ENCODE measurements at places on chromosomes 7 and 10.

- DNase-seq, result no peak
These were observed 53.0 kb downstream of the CROT start for GRCh38 chr7:87398446-87398845.

DNA sequence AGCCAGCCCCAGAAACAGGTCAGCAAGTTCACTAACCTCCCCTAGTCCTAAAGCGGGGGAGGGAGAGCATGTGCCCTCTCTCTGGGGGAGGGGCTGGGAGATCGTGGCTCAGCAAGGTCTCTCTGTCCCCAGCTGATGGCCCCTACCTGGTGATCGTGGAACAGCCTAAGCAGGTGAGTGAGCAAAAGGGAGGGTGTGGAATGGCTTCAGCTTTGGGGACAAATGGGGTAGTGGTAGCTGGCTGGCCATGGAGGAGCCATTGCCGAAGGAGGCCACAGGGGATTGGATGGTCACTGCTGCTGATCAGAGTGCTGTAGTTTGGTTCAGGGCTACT lies 779 bp downstream of the NFKB2 start:
- no peak for DNase-seq

DNA sequence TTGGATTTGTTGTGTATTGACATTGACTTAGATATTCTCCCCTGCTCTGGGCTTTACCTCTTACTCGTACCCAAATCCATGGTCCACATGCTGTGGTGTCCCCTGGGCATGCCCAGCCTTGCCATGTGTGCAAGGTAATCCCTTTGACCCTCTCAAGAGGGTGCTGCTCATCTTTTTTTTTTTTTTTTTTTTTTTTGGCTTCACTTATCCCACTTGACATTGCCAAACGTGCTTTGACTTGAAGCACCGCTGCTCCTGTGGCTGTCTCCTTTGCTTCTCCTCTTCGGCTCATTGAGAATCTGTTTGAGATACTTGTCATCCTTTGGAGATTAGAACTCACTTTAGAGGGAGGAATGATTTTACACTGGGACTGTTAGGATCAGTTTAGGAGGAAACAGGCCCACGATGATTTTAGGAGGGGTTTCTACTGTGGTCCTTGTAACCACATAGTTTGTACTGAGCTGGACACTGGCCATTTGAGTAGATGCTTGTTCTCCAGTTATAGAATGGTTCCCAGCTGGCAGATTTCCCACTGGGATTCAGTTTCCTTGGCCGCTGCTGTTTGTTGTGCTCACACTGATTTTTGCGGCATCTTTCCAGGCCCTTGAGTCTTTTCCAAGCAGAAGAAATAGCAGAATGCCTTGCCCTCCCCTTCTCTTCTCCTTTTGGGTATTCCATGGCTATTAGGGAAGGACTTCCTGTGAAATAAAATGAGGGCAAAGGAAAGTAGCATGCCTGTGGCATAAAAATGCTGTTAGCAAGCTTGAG lies 184.8 kb downstream of the AUTS2 start:
- no peak for DNase-seq

- no peak for DNase-seq
These were observed 10.3 kb downstream of the SEC31B start for GRCh38 chr10:100509241-100509840.

DNA sequence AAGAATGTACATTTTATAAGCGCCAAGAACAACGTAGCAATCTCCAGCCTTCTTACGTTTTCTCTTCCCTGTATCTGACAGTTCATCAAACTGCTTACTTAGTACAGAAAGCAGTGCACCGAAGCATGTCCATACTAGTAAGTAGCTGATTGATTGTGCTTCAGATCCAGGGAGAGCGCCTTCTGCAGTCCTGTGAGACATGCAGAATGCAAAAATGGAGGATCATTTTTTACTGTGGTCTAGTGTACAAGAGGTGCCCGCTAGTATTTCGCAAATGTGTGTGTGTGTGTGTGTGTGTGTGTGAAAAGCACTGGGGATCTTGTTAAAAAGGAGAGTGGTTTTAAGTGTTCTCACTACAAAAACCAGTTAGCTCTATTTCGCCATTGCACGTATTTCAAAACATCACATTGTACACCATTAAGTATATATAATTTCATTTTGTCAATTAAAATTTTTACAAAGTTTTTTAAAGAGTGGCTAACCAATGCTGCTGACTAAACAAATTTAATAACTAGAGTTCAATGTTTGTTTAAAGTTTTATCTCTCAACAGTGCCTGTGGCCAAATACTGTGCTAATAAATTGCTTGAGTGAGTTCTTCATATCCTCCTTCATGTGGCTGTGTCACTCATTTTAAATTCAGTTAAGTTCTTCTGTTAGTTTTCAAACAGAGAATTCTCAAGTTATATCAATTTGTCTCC lies 99.6 kb downstream of the ZMYND11 start:
- DNase-seq, result no peak

GRCh38 chr7:75688200-75689136 lies 50.3 kb downstream of the HIP1 start:
- DNase-seq, result no peak

DNA sequence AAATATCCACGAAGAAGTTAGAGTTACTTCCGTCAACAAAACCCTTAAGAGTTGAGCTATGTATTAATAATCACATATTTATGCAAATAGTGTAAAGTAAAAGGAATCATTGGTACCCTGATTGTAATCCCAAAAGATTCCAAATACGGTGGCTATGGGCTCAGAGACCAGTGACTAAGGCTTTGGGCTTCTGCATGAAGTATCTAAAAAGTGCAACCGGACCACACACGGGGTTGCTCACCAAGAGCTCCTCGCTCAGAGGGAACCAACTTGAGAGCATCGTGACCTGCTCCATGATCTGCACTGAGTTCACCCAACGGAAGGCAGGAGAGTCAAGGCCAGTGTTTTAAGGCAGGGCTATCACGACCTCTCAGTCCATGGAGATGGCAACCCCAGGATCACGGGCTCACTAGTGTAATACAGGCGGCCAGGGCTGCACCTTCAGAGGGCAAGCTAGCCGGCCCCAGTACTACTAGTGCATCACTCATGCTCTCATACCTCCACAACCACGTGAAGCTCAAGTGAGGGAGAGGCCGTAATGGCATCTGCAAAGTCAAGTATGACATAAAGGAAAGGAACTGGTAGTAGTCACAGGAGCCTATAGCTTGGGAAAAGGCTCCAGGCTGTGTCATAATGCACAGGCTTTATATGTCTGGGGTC lies 77.1 kb upstream of the CAMK2B start:
- no peak for DNase-seq

GRCh38 chr7:25968205-25968993 lies 183.6 kb upstream of the NFE2L3 start:
- DNase-seq, result no peak

DNA sequence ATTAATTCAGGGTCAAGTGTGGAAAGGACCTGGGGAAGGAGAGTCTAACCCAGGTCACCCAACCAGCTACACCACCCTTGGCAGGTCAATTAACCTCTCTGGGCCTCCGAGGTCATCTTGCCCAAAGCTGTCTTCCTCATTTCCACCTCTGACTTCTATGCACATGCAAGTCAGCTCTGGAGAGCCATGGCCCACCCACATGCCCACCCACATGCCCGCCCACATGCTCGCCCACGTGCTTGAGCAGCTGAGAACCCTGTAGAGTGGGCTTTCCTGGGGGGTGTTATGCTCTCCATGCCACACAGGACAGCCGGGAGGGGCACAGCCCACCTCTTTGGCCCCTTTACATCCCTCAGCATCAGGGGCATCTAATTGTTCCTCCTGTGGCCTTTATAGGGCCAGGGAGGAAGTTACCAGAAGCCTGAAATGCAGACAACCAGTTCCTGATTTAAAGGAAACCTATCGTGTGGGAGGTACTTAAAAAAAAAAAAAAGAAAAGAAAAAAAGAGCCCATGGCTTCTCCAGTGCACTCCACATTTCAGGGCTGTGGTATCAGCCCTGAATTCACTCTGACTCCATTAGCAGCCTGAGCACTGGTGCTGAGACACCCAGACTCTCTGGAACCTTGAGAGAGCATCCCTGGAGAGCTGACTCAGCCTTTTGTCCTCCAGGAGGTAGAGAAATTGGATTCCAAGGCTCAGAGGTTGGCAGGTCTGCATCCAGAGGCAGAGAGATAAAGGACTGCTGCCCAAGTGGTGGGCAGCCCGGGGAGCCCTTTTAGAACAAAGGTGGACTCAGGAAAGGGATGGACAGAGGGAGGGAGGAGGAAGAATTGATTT lies 176.2 kb upstream of the ZMIZ1 start:
- peak; percentile 31 for DNase-seq

GRCh38 chr10:17196573-17196972 lies 4.9 kb downstream of the TRDMT1 start:
- DNase-seq, result no peak

GRCh38 chr7:16026253-16027020 lies 340.0 kb upstream of the MEOX2 start:
- DNase-seq, result no peak

DNA sequence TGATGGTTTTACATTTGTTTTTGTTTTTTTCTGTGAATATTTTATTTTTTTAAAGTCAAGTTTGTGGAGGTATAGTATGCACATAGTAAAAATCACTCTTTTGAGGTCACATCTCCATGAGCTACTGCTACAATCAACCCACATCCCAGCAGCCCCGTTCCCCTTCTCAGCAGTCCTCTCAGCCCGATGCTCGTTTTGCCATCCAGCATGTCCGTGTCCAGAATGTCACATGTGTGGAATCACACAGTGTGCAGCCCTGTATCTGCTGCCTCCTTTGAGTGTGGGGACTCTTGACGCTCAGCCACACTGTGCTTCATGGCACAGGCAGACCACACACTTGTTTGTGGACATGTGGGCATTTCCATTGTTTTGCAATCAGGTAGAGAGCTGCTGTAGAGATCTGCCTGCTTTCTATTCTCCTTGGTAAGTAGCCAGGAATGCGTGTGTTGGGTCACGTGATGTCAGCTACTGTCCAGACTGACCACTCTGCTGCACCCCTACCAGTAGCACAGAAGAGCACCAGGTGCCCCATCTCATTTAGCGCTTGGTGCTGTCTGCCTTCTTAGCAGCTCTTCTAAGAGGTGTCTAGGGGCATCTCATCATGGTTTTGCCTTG lies 71.6 kb upstream of the CAMK2B start:
- no peak for DNase-seq

DNA sequence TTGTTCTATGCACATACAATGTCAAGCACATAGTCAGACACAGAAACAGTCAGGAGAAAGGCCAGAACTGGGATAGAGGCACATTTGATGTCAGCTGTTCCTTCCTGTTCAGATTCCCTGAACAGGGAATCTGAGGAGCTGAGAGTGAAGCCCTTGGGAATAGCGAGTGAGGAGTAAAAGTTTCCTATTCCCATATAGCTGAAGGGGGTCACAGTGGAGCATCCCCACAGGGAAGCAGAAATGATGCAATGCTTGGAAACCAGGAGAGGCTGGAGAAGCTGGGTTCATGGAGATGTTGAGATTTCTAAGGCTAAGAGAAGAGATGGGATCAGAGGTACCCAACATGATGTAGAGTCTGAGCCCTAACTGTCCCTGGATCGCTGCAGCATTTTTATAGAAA lies 11.3 kb upstream of the PRXL2A start:
- no peak for DNase-seq

GRCh38 chr10:34710391-34710751 lies 104.7 kb downstream of the PARD3 start:
- DNase-seq, result no peak

DNA sequence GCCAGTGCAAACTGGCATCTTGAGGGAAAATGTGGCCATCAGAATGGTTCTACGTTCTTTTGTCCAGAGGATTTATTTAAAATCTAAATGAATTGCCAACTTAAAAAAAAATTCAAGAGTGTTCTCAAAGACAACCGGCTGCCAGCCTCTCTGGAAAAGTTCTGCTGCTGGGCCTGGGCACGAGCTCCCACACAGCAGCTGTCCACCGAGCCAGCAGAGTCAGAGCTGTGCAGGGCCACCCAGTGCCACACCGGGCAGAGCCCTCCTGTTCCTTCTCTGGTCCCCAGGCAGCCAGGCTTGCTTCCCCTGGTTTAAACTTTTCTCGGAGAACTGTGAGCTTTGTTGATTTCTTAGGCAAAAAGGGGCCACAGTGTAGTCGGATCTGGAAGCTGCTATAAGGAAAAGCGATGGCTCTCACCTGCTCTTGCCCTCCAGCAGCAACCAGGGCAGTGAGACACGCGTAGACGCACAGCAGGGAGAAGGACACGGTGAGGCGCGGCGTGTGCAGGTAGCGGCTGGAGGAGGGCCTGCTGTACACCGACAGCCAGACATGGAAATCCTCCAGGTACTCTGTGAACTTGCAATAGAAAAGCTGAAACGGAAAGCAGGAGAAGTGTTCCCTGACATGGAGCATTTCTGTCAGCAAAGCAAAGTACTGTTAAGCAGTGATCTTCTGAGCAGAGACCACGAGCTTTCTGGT lies 111.6 kb downstream of the PKD1L1 start:
- no peak for DNase-seq

DNA sequence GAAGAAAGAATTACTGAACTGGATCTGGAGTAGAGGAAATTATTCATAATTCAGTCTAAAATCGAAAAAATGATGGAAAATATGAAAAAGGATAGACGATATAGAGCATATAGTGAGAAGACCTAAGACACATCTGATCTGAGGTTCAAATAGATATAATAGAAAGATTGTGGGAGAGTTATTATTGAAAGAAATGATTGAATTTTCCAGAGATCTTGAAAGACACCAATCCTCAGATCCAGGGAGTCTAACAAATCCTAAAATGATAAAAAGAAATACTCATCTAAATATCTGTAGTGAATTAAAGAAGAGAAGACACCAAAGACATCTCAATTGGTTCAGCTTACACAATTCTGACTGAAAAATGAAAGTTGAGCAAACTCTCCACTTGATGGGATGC lies 12.9 kb downstream of the TCAF1 start:
- DNase-seq, result no peak

GRCh38 chr7:26690135-26690805 lies 174.1 kb downstream of the SKAP2 start:
- no peak for DNase-seq

GRCh38 chr7:32536585-32536984 lies 41.3 kb downstream of the AVL9 start:
- no peak for DNase-seq
